Tongue (tissue), 3 donors: ENCODE measurements at places on chromosomes 1 and 21.
A peak's percentile ranks its signal among the peaks of the same experiment; 100 is the strongest.

- DNase-seq = no peak
These were observed 475.4 kb downstream of the PTPRU start for GRCh38 chr1:29711582-29712283.

DNA sequence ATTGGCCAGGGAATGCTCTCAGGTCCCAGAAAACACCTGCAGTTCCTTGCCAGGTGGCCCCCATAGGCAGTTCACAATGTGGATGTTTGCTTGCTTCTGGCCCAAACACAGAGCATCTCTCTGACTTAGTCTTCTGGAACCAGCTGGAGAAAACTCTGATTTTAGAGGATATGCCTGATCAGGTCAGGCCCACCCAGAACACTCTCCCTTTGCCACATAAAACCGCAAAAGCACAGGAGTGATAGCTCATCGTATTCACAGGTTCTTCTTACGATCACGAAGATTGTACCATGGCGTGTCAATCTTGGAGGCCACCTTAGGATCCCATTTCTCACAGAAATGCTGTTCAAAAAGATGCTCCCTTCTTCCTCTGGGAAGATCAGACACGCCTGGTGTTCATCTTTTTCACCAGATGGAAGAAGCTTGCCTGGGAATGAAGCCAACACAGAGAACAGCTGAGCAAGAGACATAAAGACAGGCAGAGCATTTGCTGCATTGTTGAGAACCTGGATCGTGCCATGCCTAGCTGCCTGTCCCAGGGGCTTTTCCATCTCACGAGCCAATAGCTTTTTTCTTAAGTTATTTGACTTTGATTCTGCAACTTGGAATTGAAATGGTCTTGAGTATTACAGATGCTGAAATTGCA, 11.6 kb upstream of the CD247 start:
- DNase-seq = peak; percentile 95

DNA sequence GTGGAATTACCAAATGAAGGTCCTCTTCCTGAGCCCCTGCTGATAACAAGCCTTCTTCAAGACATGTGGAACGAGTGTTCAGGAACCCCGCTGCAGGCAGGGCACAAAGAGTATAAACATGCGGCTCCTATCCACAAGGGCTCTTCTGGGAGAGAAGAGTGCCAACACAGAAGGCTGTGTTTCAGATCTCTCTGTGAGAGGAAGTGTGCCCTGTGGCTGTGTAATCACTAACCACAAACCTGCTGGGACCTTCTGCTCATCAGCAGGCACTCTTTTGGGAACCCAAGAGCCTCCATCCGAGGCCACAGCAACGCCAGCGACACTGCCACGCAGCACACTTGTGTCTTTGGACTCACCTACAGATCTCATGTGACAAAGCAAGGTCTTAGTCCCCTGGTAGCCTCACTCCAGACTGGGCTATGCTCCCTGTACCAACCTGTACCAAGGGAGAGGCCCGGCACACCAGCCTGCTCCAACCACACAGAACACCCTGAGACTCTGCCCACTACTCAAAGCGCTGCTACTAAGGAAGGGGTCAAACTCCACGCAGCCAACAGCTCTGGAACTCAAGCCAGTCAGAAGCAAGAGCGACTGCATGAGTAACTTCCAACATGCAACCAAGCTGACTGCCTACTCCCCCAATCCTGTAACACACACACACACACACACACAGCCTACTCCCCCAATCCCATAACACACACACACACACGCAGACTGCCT, 7.8 kb downstream of the PTTG1IP start:
- no peak for DNase-seq

GRCh38 chr1:161171191-161171590, 5.0 kb downstream of the PPOX start:
- no peak for DNase-seq

- peak; percentile 25 for DNase-seq
These were observed 383.0 kb upstream of the NFIA start for GRCh38 chr1:60699325-60699724.

DNA sequence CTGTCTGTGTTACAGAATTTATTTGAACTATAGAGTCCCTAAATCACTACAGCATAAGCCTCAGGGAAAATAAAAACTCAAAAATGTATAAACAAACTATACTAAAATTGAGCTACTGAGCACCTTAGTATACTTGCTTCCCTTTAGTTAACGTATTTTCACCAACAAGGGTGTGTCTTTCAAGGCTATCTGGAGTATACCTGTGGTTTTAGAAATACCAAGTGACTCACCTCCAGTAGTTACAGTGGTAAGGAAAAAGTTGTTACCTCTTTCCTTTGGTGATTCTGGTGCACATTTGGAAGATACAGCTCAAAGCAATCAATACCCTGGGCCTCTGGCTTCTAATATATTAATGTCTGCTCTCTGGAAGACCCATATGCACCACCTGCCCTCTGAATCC, 68.0 kb upstream of the C1orf105 start:
- DNase-seq = no peak

DNA sequence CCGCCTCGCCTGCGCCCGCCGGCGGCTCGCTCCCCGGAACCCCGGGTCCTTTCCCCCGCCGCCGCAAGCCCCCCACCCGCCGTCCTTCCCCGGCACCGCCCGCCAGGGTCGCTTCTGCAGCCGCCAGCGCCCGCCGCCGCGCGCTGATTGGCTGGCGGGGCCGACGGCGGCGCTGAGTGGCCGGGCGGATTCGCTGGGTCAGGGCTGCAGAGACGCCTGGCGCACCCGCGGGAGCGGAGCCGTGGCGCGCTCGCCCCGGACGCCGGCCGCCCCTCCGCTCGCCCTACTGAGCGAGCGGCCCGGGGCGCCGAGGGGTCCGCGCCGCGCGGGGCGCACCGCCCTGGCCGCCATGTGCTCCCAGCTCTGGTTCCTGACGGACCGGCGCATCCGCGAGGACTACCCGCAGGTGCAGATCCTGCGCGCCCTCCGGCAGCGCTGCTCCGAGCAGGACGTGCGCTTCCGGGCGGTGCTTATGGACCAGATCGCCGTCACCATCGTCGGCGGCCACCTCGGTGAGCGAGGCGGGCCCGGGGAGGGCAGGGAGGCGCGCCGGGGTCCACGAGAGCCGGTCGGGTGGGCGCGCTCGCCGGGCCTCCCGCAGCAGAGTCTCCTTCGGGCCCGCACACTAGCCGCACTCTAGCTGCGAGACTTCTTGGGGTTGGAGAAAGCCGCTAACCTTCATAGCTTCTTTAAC, at the start of gene RIMKLA:
Gene RIMKLA, plus strand, starts transcription at position 207 of the 694 bp plus-strand sequence. Its CDS starts 143 bp downstream, at position 350.
- DNase-seq = peak; percentile 72

- no peak for DNase-seq
These were observed 47.9 kb upstream of the VCAM1 start for GRCh38 chr1:100671601-100672000.

DNA sequence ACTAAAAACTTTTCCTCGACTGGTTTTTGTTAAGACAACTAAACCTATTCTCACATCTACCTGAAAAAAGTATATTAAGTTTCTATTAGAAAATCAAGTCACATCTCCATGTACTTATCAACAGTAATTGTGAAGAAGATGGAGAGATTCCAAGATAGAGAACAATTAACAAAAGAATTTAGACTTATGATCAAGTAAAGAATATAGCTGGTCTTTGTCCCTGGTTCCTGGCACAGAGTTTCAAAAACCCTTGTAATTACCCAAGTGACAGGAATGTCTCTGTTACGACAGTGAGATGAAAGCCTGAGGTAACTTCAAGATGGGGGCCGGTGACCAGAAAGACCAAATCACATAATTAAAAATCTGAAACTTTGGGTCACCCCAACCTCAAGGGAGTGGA, 91.6 kb downstream of the ASH1L start:
- no peak for DNase-seq

- no peak for DNase-seq
These were observed 259.9 kb upstream of the FMN2 start for GRCh38 chr1:239831577-239832355.

GRCh38 chr1:228889289-228889688, 154.0 kb downstream of the RHOU start:
- no peak for DNase-seq

DNA sequence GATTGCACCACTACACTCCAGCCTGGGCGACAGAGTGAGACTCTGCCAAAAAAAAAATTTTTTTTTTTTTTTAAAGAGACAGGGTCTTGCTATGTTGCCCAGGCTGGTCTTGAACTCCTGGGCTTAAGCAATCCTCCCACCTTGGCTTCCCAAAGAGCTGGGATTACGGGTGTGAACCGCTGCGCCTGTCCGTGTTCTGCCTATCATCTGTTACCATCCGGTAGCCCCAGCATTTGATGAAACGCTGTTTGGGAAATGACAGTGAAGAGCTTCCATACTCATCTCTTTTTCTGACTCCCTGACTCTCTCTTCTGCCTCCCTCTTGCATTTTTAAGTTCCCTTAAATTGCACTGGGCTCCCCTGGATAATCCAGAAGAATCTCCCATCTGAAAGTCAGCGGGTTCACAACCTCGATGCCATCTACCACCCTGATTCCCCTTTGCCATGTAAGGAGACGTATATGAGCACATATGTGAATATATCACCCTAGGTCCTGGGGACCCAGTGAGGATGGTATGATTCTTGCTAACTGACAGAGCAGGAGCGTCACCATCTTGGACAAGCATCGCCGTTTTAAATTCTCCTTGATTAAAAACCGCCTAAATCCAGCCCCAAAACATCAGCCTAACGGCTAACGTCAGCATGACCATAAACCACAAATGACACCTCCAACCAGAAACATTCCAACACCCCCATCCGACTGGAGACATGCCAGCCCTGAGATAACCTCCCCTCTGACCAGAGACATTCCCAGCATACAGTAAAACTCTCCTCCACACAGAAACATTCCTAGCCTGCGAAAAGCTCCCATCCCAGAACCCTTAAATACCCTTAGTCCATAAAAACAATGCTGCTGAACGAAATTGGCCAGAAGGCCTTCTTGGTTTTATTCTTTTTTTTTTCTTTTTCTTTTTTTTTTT, 12.4 kb downstream of the TNFRSF8 start:
- DNase-seq = no peak

GRCh38 chr1:24317081-24317480, 2.1 kb upstream of the GRHL3 start:
- no peak for DNase-seq

DNA sequence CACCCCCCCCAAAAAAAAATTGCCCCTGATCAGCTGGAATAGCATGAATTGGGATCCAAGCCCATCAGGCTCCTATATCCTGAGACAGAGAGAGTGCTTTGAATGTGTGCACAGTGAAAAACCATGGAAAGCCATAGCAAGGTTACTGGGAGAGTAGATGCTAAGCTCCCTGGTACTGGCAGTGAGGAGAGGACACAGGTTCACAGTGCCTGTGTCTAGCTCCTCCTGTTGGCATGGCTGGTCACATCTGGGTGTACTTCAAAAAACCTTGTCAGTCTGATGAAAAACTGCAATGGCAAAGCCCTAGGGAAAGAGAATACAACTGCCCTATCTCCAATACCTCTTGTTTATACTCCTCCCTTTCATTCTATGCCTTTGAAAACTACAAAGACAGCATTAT, 12.9 kb downstream of the COPA start:
- no peak for DNase-seq

- DNase-seq = no peak
These were observed 1415.9 kb downstream of the PLA2G4A start for GRCh38 chr1:188244681-188245080.

DNA sequence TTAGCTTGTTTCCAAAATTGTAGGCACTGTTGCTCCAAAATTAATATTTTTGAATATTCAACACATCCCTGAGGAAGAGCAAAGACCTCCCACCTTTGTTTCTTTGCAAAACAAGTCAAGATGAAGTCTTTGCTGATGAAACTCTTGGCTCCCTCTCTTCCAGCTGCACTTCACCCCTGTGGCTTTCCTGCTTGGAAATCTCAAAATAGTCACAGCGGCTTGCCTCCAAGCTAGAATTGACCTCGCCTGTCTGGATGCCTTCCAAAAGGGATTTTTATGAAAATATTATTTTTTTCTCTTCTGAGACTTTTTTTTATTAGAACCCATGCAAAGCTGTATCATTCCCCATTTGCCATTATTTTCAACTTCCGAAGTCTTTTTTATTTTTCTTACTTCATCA, 71.1 kb upstream of the MROH9 start:
- DNase-seq = peak; percentile 75

- no peak for DNase-seq
These were observed 109.4 kb downstream of the RGL1 start for GRCh38 chr1:183914276-183914675.

- DNase-seq = no peak
These were observed 8.5 kb downstream of the CENPS start for GRCh38 chr1:10438677-10439163.

- DNase-seq = no peak
These were observed 122.7 kb downstream of the KCNN3 start for GRCh38 chr1:154747380-154747739.

DNA sequence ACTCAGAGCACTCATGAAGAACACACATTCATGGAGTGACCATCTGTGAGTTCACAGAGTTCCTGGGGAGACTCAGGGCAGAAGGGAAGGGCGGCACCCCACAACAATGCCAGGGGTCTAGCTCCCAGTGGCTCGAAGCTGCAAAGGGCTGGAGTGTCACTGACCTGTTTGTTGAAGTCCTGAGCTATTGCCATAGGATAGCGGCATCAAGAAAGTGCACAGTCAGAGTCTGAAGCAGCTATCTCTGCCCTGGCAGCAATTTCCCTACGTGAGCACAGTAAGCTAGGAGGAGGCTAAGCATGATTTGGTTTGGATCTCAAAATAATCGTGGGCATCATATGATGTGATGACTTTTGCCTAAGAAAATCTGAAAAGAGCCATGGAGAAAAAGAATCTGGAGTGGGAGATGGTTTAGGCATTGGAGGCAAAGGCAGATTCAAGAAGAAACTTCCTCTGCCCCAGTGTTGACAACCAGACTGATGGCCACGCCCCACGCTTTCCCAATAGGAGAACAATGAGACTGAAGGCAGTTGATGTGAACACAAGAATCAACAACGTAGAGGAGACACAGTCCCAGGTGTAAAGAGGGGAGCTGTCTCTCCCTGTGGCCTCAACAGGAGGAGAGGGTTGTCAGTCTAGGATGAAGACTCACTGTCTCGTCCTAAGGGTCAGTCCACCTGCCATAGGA, 100.0 kb upstream of the SLC25A33 start:
- no peak for DNase-seq

DNA sequence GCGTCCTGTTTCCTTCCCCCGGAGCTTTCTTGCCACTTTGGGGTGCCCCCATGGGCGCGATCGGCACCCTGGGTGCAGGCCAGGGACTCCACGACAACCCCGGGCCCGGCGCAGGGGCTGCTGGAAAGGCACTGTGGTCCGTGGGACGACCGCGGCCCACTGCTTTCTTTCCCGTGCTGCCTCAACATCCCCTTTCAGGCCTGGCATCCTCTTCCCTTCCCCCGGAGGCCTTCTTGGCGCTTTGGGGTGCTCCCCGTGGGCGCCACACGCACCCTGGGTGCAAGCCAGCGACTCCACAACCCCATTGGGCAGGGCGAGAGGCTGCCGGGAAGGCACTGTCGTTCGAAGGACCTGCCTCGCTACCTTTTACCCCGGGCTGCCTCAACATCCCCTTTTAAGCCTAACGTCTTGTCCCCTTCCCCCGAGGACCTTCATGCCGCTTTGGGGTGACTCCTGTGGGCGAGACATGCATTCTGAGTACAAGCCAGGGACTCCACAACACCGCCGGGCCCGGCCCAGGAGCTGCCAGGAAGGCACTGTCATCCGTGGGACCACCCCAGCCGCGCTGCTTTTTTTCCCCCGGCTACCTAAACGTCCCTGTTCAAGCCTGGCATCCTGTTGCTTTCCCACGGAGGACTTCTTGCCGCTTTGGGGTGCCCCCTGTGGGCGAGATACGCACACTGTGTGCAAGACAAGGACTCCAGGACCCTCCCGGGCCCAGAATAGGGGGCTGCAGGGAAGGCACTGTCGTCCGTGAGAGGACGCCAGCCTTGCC, 137.8 kb downstream of the LIPI start:
- DNase-seq = no peak

GRCh38 chr1:55894521-55894920, 679.4 kb upstream of the USP24 start:
- DNase-seq = no peak
